Naive thymus-derived CD8-positive, alpha-beta T cell (primary cell): ENCODE measurements at places on chromosomes 11 and 22. TPM values are rescaled to one million over a fixed set of nuclear protein-coding genes. Genes with fewer than 3 reads are reported as not detected.

Gene HBG2
- total RNA-seq: not detected

GRCh38 chr11:44556735-44557409, 8.6 kb upstream of the CD82 start:
- DNase-seq: peak; percentile 66

Gene TM7SF2
- total RNA-seq: 29.2 TPM

Gene UPK3A
- total RNA-seq: not detected

Gene GDPD4
- not detected for total RNA-seq

GRCh38 chr22:37244114-37244921, at the start of gene RAC2:
Gene RAC2, minus strand, starts transcription at chr22:37244269. Its CDS starts 121 bp downstream, at chr22:37244148.
- DNase-seq: peak; percentile 85

GRCh38 chr11:76380159-76380976, 564 bp downstream of the THAP12 start:
- DNase-seq: no peak

Gene OTOG
- total RNA-seq: not detected

GRCh38 chr11:96218901-96219300, 124.1 kb downstream of the MAML2 start:
- DNase-seq: no peak

DNA sequence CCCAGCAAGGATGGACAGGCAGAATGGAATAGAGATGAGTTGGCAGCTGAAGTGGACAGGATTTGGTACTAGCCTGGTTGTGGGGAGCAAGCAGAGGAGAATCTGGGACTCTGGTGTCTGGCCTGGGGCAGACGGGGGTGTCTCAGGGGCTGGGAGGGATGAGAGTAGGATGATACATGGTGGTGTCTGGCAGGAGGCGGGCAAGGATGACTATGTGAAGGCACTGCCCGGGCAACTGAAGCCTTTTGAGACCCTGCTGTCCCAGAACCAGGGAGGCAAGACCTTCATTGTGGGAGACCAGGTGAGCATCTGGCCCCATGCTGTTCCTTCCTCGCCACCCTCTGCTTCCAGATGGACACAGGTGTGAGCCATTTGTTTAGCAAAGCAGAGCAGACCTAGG, 2.3 kb downstream of the GSTP1 start:
- no peak for DNase-seq

GRCh38 chr11:57274904-57275498, 38.0 kb upstream of the APLNR start:
- no peak for DNase-seq

GRCh38 chr11:3849297-3849874, 6.1 kb upstream of the STIM1 start:
- DNase-seq: peak; percentile 57

- DNase-seq: no peak
Observed at GRCh38 chr11:78415338-78415737, 2.3 kb downstream of the GAB2 start.

DNA sequence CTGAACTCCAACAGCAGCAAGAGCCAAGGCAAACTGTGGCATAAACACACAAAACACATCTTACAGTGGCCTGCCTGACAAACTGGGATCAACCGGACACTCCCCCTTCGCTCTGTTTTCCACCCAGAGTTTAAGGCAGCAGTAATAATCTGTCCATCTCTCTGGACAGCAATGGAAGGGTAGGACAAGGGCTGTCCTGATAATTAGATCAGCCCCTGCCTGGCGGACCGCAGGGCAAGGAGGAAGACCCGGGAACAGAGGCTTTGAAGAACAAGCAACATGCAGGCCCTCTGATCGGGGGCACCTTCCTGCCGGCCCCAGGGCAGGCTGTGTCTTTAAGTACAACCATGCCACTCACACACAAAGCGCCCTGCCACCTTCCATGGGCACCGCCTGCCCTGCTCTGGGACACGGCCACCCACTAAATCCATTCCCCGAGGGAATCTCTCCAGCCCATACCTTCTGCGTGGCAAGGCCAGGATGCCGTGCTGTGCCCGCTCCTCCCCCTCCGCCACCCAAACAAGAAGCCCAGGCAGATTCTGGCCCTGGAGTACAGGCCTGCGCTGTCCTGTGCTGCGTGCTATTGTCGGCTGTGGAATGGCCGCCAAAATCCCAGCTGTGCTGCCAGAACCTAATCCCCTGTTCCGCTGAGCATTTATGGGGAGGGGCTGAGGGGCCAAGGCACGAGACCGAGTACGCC, 38.8 kb downstream of the NUMA1 start:
- peak; percentile 66 for DNase-seq

DNA sequence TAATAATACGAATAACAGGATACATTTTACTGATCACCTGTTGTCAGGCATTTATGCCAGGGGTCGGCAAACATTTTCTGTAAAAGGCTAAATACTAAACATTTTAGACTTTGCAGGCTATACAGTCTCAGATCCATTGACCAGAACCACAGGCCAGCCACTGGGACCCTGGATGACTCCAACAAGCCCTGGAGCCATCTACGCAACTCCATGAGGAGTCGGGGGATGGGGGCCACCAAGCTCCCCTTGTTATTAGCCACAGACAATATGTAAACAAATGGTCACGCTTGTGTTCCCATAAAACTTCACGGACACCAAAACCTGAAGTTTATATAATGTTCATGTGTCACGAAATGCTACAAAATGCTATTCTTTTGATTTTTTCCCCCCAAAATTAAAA, 54.4 kb upstream of the EMID1 start:
- DNase-seq: no peak
